Stimulated activated CD4-positive, alpha-beta T cell treated with anti-CD3 and anti-CD28 coated beads, Interleukin-4, amount 100 ng/mL, for 4 hours (primary cell): ENCODE measurements at places on chromosomes 3 and 15.

DNA sequence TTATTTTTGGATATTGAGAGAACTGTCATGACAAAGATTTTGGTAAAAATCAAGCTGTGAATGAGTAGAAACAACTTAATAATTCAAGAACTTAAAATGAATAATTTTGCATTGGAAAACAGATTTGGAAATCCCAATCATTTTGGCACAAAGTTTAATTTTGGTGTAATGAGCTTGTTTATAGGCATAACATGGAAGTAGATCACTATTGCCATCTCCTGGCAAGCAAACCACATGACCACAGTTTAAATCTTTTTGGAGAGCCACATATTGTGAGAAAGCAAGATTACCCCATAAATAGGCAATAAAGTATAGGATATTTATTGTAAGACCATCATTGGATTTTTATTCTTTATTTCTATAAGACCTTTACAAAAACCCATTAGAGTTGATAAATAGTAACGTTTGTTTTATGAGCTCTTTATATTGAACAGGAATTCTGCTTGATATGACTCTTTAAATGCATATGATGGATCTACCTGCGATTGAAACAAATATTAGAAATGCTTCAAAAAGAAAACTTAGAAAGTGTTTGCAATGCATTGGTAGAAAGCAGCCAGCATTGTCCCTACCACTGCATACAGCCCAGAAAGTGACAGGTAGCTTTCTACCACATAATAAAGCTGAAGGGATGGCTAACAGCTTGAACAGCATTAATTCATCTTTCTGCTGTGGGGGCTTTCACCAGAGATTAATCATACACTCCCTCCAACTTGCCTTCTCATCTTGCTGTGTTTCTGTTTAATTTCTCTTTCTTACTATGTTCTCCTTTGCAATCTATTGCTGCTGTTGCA, 766.8 kb downstream of the TBL1XR1 start:
- DNase-seq: no peak

DNA sequence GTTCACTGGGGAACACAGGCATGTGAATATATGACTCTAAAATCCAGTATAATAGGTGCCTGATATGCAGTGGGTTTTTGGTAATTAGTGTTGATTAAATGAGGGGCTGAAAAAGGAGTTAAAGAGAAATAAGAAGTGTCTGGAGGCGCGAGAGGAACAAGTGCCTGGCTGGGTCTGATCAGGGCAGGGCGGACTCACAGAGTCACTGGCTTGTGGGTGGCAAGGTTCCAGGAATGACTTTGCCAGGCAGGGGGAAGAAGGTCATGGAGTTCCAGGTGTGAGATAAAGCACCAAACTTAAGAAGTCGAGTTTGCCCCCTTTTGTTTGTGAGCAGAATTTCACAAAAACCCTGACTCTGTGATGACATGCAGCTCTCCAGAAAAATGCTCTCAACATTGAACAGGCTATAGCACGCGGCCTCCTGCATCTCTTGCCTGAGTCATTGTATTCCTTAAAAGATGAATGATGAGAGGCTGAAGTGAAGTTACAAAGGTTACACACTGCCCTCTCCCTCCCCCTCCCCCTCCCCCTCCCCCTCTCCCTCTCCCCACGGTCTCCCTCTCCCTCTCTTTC, 63.0 kb upstream of the LMCD1 start:
- no peak for DNase-seq

- no peak for DNase-seq
These were observed 297.6 kb downstream of the RPLP1 start for GRCh38 chr15:69750253-69750652.

GRCh38 chr3:26622621-26623418, at the start of gene LRRC3B:
TSS of gene LRRC3B (plus strand) at chr3:26622772. CDS start at chr3:26709673, 86,901 bp downstream.
- no peak for DNase-seq

GRCh38 chr3:140585828-140586227, 92.0 kb upstream of the TRIM42 start:
- no peak for DNase-seq

GRCh38 chr3:122996038-122996580, 31.5 kb downstream of the SEMA5B start:
- no peak for DNase-seq

GRCh38 chr15:78850352-78850751, 22.3 kb upstream of the MORF4L1 start:
- no peak for DNase-seq

DNA sequence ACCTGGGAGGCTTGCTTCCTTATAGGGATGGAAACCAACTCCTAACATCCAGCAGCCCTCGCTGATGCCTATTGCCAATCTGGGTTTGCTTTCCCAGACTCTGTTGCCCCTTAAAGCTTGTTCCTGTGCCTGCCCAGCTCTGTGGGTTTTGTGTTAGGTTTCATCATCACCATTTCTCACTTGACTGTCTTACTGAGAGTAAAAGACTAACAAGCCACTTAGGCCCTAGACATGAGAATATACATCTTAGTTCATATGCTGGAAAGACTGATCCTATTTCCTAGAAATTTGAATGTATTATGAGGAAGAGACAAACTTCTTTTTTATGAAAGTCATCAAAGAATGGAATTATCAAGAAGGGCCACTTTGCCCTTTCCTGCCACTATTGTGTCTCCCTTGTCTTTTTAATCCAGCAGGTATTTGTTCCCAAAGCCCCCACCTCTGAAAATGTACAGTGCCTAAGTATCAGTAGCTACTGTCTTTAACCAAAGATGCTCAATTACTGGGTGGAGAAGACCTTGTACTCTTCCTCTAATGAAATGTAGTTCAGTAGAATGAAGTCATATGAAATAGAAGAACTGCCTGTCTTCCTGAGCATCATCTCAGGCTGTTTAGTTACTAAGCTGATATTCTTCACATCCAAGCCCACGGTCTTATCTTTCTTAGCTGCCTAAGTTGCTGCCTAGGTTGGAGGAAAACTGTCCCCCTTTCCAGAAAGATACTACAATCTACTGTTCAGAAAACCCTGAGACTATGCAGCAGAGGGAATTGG, 59.8 kb upstream of the ZPLD1 start:
- DNase-seq: no peak

GRCh38 chr3:194259982-194260766, 91.0 kb downstream of the CPN2 start:
- no peak for DNase-seq

DNA sequence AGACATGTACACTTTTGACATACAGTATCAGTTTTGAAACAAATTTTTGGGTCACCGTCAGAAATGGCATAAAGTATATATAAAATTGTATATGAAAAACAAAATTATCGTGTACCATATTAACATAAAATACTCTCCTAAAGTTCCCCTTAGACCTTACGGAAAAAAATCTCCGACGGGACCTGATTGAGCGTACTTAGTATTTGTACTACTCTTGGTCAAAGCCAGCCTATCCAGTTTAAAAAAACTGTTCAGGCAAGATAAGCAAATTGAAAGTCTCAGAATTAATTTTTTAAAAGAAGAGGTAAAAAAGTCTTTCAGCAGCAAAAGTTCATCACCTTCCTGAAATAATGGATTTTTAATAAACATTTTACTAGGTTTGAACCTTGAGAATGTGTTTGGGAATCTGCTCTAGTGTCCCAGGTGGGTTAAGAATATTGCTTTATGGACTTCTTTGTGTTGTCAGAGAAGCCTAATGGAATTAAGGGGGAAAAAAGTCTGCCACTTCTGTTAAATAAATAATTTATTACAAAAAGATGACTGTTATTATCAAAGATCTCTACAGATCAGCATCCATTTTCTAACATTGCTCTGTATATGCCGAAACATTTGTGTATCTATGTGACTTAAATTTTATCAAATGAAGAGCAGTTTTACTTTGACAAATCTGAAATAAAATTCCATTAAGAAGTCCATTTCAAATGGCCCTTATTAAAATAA, 48.6 kb downstream of the ZBTB20 start:
- DNase-seq: no peak

GRCh38 chr15:71325481-71325880, 210.2 kb downstream of the THSD4 start:
- DNase-seq: no peak

DNA sequence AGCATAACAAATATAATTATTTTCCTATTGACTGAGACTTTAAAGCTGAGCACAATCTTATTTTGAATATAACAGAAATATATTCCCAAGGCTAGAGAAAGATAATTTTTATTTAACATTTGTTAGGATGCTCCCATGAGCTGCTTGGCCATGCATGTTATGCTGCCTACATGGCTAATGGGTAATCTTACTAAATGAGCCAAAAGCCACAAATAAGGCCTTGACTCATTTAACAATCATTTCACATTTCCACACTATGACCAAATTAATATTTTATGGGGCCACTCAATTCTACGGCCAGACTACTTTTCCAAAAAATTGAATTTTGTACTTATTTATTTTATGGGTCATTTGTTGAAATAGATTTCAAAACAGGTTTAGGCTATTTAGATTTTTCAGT, 141.7 kb downstream of the MEIS2 start:
- no peak for DNase-seq

- no peak for DNase-seq
These were observed 2.1 kb upstream of the TNK2 start for GRCh38 chr3:195910499-195910845.

GRCh38 chr3:18648159-18648558, 223.0 kb upstream of the SATB1 start:
- no peak for DNase-seq

DNA sequence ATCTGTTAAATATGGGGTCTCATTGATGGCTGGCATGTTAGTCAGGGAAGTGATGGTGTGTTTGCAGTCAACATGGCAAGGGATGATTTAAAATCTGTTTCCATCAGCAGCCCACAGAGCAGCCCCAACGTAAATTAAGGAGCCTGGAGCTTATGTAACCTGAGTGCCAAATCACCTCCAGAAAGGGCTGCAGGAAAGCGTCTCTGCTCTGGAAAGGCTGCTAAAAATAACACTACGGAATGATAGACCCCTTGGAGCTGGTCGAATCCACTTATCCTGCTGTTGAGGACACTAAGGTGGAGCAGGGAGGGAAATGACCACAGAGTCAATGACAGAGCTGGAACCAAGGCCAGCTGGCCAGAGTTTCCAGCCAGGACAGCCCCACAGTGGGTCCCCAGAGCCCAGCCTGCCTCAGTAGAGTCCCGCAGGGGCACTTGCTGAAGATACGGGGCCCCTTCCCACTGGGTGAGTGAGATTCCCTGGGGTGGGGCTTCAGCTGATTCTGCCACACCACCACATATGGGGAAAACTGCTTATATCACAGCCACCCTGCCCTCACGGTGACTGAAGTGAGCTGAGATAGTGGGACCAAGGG, 63.5 kb downstream of the EPHB1 start:
- no peak for DNase-seq

DNA sequence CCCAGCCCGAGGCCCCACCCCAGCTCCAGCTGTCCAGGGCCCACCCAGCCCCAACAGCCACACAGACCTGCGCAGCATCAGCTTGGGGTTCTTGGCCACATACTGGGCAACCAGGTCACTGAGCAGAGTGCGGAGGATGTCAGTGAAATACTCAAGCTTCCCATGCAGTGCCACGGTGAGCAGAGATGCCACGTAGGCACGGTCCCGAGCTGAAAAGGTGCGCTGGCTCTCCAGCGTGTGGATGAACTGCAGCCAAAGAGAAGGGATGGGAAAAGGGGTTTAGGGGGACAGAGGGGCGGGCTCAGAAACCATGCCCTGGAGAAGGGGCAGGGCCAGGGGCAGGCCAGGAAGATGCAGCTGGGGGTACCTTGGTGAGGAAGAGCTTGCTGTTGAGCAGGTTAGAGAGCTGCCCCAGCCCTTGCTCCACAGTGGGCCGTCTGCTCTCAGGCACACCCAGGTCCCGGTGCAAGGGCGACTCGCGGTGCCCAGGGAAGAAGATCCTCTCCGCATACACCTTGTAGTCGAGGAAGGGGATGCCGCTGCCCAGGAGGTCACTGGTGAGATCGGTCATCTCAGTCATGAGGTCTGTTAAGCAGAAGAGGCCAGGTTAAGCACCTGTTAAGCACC, 17.4 kb downstream of the PLXNB1 start:
- no peak for DNase-seq

DNA sequence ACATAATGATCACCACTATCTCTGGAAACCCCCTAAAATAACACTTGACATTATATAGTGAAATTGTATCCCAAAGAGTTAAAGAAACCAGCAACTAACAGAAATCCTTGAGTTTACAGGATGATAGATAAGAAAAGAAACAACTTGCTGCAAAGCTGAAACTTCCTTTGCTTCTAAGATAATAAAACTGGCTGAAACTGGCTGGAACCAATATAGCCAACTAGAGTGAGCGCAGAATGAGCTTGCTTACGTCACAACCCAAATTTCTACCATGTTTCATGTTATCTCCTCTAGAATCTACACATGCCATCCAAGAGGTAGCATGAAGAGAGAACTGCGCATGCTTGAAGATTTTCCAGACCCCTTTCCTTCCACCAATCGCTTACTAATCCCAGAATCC, 83.8 kb upstream of the ACTC1 start:
- no peak for DNase-seq

GRCh38 chr15:71701808-71702207, 108.5 kb upstream of the NR2E3 start:
- no peak for DNase-seq

- DNase-seq: no peak
These were observed 15.7 kb downstream of the OXNAD1 start for GRCh38 chr3:16280671-16281070.

DNA sequence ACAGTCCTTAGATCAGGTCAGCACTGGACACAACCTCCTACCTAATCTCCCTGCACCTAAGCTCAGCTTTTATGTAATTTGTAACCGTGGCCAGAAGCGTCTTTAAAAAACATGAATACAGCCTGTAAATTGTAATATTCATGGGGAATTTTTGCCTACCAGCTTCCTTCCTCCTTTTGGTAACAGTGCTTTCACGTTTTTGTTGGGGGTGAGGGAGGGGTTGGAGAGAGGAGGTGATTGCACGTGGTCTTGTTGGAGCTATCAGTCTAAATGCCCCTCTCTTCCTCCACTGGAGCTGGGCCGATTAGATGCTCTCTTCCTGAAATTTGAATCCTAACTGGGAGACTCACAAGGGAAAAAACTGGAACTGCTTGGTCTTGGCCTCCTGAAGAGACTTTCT, 35.1 kb upstream of the SCN5A start:
- no peak for DNase-seq

DNA sequence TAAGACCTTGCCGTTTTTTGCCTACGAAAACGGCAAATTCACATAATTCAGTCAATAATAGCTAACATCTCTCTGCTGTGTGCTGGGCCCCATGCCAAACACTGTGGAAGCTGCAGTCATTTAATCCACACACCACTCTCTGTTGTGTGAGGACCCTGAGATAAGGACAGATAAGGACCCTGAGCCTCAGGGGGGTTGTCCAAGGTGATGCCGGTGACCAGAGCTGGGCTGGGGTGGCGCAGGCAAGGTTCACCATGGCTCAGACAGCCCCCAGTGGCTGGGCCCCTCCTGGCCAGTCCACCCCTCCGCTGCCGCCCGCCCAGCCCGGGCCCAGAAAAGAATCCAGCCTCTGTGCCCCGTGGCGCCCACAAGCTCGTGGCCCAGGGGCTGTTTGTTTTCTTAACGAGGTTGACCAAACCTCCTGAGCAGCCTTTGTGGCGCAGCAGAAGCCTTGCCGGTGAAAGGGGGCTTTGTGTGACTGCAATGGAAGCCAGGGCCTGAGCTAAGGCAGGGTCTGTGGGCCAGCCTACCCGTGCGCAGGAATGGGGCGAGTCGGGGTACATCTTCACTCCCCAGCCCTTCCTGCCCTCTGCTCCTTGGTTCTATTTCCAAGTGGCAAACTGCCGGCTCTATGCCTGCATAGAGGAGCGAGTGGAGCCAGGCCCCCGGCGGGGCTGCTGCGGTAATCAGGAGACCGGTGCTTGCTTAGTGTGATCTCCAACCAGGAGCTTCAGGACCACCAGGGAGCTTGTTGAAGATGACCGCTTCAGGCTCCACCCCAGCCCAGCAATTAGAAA, 4.4 kb upstream of the SNX22 start:
- DNase-seq: no peak
